ENCODE measurements at places on chromosomes 3 and 15. TPM values are rescaled to one million over a fixed set of nuclear protein-coding genes. Genes with fewer than 3 reads are reported as not detected.

- no peak for DNase-seq
These were observed 102.5 kb downstream of the ZMAT3 start for GRCh38 chr3:178969004-178969700.

- DNase-seq = no peak
These were observed 8.5 kb downstream of the RAB11A start for GRCh38 chr15:65877749-65878148.

GRCh38 chr3:30471066-30471465, 135.3 kb upstream of the TGFBR2 start:
- DNase-seq = no peak

- DNase-seq = no peak
These were observed 31.7 kb upstream of the RAB11A start for GRCh38 chr15:65837301-65838294.

- no peak for DNase-seq
These were observed 81.9 kb downstream of the LRRK1 start for GRCh38 chr15:101001056-101001455.

DNA sequence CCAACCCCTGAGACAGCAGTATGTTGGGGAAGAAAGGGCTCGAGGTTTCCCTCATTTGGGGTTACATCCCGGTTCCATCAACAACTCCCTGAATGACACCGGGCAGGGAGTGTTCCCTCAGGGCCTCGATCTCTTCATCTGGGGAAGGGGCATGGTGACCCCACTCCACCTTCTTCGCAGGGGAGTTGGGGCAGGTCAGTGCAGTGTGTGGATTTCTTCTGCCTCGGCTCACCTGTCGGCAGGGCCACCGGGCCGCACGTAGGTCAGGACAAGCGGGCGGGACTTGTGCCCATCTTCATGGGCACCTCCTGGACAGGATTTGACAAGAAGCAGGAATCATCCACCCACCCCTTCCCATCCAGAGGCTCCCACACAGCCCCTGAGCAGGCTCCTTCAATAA, 17.4 kb downstream of the GRIP2 start:
- peak; percentile 74 for DNase-seq

DNA sequence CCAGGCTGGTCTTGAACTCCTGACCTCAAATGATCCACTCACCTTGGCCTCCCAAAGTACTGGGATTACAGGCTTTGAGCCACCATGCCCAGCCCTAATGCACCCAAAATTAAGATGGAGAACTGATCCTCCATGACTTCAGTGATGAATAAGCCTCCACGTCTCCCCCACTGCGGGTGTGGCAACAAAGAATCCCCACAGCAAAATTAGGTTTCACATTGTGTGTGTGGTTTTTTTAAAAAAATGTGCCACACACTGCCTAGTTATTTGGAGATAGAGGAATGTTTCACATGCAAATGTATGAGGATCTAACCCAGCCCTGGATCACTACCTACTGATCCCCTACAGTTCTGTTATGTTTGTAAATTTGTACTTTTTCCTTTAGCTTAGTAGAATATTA, 17.3 kb downstream of the HDAC11 start:
- DNase-seq = peak; percentile 34

DNA sequence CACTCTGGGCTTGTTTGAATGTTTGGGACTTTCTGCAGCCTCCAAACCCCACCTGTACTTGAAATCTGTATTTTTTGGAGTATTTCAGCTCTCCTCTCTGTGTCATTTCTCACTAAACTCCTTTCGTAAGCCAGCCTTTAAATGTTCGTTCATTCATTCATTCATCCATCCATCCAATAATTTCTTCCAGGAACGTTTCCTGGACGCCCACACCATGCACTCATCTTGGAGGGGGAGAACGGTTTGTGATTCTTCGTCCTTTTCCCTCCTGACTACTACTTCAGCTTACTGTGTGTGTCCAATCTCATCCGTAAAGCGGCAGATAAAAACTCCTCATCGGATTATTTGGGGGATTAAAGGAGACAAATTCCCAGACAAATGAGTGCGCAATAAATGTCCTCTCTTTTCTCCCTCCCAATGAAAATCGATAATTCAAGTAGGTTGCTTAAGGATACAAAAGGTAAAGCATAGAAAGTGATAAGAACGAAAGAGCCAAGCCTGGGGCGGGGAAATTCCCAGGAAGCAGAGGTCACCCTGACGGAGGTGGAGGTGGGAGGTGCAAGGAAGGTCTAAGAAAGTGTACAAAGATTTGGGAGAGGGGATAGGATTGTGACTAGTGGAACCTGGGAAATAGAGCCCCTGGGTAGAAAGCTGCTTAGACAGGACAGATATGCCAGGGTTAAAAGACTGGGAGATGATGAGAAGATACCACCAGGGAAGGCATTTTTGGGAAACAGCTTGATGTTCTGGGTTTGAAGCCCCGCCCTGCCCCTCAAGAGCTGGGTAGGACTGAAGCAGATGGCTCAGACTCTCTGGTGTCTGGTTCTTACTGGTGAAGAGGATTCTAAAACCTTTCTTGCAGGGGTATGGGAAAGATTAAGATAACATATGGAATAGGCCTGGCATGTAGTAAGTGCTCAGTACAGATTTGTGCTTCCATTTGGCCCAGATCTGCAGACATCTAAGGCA, 896 bp upstream of the KLHL25 start:
- DNase-seq = peak; percentile 31

GRCh38 chr3:182527745-182528144, 265.6 kb upstream of the ATP11B start:
- no peak for DNase-seq

GRCh38 chr3:133506215-133506901, 67.1 kb upstream of the CDV3 start:
- DNase-seq = no peak

MYEF2 gene
- total RNA-seq = 16.5 TPM
